Activated CD4-positive, alpha-beta T cell treated with anti-CD3 and anti-CD28 coated beads, Interleukin-2, amount 50 U/mL, for 4 hours (primary cell): ENCODE measurements at places on chromosomes 1 and 21.

GRCh38 chr1:30522031-30523004, 201.1 kb downstream of the MATN1 start:
- no peak for DNase-seq

- DNase-seq: no peak
Measured at GRCh38 chr1:202836623-202837403, 26.1 kb downstream of the PCAT6 start.

- DNase-seq: peak; percentile 55
Measured at GRCh38 chr1:22024485-22025367, 23.3 kb downstream of the CELA3A start.

DNA sequence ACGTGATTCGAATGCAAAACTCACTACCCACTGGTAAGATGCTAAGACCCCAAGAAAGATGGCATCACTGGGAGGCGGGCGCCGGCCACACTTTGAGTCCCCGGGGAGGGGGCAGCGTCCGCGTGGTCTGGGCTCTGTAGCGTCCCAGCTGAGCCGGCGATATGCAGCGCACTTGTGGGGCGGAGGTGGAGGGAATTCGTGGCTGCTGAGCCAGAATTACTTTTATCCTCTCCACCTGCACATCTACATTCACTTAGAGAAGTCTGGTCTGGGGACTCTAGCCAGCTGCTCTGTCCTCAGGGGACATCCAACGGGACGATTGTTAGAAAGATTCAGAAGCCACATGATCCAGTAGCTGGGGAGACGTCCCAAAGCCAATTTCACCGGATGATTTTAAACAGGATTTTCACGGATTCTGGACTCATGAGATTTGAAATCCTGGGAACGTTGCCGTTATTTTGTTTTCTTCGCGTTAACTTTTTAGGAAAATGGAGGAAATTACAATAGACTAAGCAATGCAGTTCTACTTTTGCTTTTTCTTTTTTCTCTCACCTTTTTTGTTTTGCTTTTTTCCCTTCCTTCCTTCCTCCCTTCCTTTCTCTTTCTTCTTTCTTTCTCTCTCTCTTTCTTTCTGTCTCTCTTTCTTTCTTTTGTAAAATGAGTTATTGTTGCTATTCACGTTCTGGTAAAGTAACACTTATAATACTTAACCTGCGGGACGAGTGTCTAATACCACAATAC, 1.3 kb downstream of the JAM2 start:
- no peak for DNase-seq
